Stimulated activated naive CD4-positive, alpha-beta T cell (primary cell): ENCODE measurements at places on chromosomes 13 and 19.
A peak's percentile ranks its signal among the peaks of the same experiment; 100 is the strongest.

DNA sequence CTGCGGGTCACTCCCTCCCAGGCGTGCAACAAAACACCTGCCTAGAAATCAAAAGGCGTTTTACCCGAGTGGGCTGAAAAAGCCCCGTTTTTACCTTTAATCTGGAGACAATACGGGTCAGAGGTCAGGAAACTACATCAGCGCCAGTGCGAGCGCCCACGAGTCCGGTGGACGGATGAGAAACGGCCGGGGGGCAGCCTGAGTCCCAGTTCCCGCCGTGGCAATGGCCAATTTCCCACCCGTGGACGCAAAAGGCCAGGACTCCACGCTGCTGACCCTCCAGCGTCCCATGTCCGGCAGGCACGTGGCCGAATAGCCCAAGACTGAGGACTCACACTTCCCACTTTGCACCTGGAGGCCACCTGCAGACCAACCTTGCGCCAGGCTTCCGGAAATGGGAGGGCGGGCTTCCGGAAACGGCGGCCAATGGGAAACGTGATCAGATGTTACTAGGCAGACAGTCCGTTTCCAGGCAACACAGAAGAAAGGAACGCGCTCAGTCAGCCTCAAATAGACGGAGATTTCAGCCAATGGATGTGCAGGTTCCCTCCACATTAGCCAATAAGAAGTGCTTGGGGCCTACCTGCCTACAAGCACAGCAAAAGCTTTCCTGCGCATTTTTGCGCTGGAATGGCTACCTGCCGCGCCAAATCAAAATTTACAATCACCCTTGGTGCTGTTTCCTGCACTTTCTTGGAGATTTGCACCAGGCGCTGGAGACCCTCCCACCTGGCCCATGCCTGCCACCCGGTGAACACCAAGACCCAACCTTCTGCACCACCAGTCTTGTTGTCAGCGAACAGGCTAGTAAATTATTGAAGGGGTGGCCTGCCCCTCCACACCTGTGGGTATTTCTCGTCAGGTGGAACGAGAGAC is 47.4 kb downstream of the ZFP14 start:
- peak; percentile 35 for DNase-seq

DNA sequence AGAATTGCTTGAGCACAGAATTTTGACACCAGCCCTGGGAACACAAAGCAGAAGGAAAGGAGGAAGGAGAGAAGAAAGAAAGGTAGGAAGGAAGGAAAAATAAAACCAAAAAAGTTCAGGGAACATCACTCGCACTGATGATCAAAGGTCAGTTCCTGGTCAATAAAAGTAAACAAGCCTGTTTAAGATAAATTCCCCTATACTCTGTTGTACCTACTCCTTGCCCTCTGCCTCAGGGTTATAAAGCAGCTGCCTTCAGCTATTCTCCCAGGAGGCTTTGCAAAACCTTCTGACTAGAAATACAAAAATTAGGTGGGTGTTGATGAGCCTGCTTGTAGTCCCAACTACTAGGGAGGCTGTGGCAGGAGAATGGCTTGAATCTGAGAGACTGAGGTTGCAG is 14.9 kb upstream of the ZNF91 start:
- DNase-seq = no peak

- DNase-seq = no peak
Observed at GRCh38 chr13:77919246-77919920, 752 bp upstream of the EDNRB start.

GRCh38 chr19:772063-772462 is 21.2 kb downstream of the MISP start:
- no peak for DNase-seq

DNA sequence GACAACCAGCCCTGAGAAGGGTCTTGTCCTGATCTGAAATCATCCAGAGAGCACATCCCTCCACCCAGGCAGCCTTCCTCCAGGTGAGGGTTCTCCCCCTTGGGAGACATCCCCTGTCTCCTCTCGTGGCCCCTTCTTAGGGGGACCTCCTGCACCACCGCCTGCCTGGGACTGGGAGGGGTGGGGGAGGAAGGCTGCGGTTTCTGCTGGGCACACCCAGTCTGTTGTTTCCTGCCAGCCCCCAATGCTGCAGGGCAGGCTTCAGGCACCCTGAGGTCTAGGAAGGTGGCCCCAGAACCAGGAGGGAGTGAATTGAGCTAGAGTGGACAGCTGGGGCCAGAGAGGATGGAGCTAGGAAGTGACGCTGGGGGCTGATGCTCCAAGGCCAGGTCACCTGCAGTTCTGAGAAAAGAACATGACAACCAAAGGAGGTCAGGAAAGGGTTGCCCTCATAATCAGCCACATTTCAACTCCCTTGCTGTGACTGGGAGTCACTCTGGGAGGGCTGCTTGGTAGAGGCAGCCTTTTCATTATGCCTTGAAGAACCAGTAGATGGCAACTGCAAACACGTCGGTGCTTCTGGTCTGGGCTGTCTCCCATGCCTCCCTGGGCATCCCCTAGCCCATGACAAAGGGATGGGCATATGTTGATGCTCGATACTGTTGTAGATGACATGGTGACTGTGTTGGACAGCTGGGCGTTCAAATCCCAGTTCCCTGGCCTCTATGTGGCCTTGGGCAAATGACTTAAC is 1.4 kb downstream of the ARHGEF18 start:
- DNase-seq = peak; percentile 74

- no peak for DNase-seq
Observed at GRCh38 chr19:13838435-13839129, 38.4 kb upstream of the NANOS3 start.

- DNase-seq = no peak
Observed at GRCh38 chr19:10452726-10453618, 32.6 kb downstream of the PDE4A start.

DNA sequence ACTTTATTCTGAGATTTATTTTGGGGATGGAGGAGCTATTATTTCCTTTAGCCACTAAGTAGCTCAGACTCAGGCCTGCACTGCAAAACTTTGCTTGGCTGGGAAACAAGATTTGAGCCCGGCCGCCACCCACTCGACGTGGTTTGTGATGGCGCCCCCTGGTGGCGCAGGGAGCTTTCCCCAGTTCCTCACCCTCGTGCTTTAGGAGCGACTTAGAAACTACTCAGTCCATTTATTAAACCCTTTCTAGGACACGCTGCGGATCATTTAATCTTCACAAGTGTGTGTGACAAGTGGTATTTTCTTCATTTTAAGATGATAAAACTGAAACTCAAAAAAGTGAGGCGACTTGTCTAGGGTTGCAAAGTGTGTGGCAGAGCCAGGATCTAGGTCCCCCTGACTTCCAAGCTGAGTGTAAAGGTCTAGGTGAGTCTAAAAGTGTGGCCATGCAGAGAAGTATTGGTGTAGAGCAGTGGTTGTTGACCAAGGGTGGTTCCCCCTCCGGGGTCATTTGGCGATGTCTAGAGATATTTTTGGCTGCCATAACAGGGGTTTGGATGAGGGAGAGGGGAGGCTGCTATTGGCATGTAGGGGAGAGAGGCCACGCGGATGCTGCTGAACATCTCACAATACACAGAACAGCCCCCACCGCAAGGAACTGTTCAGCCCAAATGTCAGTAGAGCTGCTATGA is 2.2 kb downstream of the CXCL17 start:
- peak; percentile 81 for DNase-seq

- no peak for DNase-seq
Observed at GRCh38 chr19:40356681-40357595, 8.4 kb downstream of the PLD3 start.

- DNase-seq = no peak
Observed at GRCh38 chr13:102848956-102849355, 3.1 kb downstream of the ERCC5 start.

DNA sequence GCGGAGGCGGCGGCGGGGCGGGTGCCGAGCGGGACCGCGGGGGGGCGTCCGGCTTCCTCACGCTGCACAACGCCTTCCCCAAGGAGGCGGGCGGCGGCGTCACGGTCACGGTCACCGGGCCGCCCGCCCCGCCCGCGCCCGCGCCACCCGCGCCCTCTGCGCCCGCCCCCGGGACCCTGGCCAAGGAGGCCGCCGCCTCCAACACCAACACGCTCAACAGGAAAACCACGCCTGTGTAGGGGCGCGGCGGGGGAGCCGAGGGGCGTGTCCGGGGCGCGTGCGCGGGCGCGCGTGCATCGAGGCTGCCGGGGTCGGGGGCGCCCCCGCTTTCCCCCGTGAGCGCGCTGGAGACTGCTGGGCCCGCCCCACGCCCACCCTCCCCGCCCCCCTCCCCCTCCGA is 8.8 kb upstream of the CACNG6 start:
- no peak for DNase-seq

- no peak for DNase-seq
Observed at GRCh38 chr13:49262634-49263033, 14.9 kb downstream of the CDADC1 start.

DNA sequence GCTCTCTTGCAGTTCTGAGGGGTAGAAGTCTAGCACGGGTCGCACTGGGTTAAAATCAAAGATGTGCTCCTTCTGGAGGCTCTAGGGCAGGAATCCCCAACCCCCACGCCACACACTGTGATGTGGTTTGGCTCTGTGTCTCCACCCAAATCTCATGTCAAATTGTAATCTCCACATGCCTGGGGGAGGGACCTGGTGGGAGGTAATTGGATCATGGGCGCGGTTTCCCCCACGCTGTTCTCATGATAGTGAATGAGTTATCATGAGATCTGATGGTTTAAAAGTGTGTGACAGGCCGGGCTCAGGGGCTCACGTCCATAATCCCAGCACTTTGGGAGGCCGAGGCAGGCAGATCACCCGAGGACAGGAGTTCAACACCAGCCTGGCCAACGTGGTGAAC is 26.6 kb upstream of the CALM3 start:
- DNase-seq = peak; percentile 20

- DNase-seq = no peak
Observed at GRCh38 chr13:32011971-32012370, 19.6 kb upstream of the FRY start.

DNA sequence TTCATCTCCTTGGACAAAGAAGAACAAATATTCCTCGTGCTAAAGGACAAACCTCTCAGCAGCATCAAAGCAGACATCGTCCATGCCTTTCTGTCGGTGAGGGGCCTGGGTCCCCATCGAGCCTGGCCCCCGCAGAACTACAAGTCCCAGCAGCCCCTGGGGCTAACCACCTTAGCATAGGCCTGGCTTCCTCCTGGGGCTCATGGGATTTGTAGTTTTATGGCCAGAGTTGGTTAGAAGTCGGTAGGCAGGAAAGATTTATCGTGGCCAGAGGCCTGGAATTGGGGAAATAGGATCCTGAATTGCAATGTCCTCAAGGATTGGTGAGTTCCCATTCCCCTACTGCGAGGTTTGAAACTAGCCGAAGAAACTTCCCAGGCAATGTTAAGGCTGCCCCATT is 19.6 kb downstream of the TMEM150B start:
- peak; percentile 40 for DNase-seq

- DNase-seq = no peak
Observed at GRCh38 chr19:30556230-30556711, 184.1 kb downstream of the ZNF536 start.

DNA sequence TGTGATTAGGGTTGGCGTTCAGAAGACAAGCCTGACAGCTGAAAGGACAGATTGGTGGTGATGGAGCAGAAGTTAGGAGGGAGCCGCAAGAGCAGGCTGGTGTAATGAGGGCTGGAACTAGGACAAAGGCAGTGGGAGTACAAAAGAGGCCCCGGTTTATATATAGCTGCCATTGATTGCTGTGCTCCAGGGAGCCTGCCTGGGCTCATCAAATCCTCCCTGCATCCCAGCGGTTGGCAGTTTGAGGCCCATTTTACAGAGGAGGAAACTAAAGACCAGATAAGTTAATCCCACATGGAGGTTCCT is 123.7 kb downstream of the CACNA1A start:
- no peak for DNase-seq
